ENCODE measurements at places on chromosomes 12 and 14.

DNA sequence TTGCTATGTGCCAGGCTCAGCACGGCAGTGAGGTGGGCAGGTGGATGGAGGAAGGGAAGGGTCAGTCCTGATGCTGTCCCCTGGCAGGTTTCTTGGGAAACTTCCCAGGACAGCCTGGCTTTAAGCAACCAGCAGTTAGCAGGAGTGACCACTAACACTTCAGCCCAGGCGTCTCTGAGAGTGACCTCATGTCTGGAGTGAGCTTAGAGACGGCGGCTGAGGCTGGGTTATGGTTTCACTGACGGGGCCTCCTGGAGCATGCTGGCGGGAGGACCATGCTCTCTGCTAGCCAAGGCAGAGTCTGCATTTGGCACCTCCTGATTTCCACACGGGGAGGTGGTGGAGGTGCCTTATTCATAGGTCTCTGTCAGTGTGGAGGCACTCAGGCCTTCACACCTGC is 2.5 kb downstream of the HHIPL1 start:
- no peak for DNase-seq

DNA sequence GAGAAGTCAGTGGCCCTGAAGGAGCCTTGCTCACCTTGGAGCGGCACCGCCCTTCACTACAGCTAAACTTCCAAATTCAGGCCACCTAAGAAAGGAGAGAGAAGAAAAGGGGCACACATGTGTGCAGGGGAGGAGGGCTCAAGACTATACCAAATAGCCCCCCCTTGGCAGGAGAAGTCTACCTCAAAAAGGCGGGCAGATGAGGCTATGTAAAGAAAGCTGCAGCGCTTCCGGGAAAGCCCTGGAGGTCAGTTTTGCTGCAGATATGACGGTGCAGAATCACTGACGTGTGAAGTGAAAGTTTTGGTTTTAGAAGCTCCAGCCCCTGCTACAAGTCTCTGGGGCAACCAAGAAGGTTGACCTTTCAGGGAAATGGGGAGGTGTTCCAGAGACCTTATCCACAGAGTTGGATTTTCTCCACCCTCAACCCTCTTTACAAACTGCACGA is 48.2 kb upstream of the PNMA1 start:
- no peak for DNase-seq

DNA sequence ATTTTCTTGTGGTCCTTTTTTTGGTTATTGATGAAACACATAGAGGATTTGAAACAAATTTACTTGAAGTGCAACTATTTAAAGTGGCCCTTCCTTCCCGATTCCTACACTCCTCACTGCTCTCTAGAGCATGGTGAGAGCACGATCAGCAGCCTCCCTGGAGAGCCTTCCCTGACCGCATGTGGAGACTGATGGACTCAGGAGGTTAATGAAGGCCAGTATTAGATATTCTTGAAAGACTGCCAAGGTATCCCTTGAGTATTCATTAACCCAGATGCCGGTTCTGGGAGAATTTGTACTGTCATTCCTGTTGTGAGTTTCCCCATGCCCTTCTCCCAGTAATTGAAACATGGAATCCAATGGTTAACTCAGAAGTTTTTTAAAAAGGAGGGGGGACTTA is 102.8 kb upstream of the FGD4 start:
- no peak for DNase-seq

GRCh38 chr14:71751264-71751663 is 181.0 kb upstream of the RGS6 start:
- no peak for DNase-seq

DNA sequence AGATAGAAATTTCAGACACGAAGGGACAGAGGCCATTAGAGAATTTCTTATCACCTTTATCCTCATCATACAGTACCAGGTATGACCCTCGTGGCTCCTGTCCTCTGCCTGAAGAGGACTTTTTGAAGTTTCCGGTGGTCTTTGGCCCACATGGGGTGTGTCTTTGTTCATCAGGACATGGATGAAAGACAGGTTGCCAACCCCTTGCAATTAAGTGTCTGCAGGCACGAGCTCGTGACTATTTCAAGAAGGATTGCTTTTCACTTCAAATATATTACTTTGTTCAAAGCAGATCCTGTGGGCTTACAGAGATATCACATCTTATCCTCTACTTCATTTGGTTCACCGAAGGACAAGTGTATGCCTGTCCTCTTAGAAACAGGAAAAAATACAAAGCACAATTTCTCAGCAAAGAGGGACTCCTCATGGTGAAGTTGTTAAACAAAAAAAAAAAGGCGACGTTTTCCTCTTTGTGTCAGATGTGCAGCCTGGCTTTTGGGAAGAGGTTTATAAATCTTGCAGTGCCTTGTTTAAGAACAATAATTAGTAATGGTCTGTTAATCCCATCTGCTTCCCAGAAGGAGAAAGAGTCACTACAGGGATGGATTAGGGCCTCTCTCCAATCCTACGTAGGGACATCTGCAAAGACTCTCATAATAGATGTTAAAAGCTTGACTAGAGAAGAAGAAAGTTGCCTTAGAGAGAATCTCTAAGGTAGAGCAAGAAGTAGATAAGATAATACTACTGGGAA is 13.5 kb upstream of the FAM234B start:
- DNase-seq: no peak

DNA sequence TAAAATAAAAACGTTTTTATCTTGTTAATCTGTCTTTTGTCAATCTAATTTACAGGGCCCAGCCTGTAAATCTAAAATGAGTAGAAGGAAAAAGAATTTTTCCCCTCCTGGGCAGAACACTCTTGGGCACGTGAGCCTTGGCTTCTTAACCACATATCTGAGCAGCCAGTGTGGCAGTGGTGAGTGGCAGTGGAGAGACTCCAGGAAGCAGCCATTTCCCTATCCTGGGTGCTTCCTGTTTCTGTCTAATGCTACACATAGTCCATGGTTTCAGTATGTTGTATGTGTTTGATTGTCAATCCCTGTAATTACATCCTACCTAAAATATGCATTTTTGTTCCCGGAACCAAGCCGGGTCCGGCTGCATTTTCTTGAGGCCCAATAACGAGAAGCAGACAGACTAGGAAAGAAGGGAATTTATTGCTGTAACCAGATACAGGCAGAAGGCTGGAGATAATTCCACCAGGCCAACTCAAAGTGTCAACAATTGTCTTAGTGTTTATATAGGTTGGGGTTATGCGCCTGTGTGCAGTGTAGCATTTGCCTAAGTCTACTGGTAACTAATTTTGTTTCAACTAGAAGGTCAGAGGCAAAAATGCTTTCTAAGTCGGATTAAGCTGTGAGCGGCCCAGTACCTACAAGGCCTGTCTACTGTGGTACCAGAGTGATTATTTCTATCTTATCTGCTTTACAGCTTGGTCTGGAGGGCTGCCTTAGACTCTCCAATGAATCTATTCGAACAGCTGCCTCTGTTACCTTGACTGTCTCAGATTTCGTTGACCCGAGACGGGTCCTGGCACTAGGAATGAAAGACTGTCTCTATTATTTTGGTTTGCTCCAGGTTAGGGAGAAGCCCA is 82.4 kb upstream of the RESF1 start:
- DNase-seq: peak; percentile 18

DNA sequence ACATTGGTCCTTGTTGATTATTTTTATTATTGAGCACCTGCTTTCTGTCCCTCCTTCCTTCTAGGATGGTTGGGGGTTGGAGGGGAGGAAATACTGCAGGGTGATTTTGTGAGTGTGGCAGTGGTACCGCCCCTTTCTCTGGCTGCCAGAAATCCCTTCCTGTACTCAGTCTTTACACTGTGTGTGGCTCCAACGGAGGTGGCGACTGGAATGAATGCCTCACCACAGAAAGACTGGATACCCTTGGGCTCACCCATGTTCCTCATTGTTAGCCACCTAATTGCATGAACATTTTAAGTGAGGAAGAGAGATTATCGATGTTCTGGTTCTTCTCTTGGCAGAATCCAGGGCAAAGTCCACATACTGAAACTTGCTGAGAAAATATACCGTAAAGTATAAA is 272.0 kb upstream of the E2F7 start:
- no peak for DNase-seq

GRCh38 chr12:131759176-131759575 is 48.3 kb downstream of the SFSWAP start:
- no peak for DNase-seq

DNA sequence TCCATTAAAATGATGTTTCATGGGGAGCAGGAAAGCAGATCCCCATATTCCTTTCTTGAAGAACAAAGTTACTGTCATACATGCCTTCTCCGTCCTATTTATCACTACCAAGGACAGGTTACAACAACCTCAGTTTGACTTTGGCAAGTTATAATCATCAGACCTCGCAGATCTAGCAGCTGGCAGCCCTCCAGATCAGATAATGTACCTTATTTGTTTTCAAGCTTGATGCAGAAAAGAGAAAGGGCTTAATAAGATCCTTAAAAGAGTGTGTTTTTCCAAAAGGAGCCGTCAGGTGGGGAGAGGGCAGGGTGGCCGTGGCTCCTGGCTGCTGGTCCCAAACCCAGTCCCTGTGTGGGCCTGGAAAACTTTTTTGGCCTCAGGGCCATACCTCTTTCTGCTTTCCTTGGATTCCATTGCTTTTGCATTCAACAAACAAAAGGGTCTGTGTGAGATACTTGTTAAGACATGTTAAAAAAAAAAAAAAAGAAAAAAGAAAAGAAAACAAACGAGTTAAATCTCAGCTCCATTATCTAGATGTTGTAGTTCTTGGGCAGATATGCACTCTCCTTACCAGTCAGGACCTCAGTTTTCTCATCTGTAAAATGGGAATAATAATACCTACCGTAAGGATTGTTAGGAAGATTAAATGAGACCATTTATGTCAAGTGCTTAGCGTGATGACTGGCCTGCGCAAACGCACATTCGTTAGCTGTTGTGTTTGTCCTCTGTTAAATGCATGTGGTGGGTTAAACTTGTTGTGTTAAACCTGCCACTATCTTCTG is 64.6 kb downstream of the B4GALNT3 start:
- no peak for DNase-seq

DNA sequence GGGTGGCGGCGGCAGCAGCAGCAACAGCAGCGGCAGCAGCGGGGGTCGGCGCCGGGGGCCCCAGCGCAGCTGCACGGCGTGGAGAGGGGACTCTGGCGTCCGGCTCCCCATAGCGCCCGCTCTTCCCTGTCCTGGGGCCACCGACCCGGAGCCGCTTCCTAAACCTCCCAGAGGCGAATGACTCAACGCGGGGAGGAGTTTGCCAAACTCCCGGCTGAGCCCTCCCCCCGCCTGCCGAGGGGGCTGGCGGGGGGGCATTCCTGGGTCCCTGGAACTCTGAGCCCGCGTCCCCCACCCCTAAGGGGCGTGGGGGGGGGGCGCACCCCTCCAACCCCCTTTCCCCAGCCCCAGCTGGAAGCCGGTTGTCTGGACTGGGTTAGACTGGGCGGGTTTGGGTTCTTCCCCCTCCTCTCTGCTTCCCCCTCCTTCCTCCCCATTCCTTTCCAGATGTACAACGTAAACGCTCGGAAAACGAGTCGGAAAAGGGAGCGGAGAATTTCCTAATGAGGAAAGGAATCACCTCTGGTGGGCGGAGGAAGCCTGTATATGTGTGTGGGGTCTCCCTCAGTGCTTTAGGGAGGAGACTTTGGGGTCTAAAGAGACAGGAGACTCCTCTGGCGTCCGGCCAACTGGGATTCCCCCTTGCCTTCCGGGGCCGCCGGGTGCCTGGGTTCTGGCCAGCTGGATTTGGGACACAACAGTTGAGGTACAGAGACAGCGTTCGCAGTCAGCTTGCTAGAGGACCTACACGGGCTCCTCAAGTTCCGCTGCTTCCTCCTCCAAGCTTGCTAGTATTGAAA is at the start of gene ITGA5:
TSS of gene ITGA5 (minus strand) at position 179 of the 800 bp plus-strand sequence. CDS start at position 111, 68 bp downstream.
- peak; percentile 85 for DNase-seq

DNA sequence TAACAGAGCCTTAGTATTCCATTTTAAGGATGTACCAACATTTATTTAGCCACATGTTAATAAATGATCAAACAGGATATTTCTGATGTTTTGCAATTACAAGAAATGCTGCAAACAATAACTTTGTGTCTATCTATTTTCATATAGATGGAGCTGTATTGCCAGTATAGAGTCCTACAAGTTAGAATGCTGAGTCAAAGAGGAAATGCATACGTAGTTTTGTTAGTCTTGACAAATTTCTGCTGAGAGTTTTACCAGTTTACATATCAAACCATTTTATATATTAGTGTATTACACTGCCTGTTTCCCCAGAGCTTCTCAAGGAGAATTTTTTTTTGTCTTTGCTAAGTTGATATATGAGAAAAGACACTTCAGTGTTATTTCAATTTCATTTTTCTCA is 541.7 kb downstream of the SLC16A7 start:
- DNase-seq: no peak

- no peak for DNase-seq
Observed at GRCh38 chr12:16849473-16849872, 243.5 kb upstream of the LMO3 start.

GRCh38 chr12:112908548-112908947 is 1.8 kb downstream of the OAS1 start:
- DNase-seq: no peak

DNA sequence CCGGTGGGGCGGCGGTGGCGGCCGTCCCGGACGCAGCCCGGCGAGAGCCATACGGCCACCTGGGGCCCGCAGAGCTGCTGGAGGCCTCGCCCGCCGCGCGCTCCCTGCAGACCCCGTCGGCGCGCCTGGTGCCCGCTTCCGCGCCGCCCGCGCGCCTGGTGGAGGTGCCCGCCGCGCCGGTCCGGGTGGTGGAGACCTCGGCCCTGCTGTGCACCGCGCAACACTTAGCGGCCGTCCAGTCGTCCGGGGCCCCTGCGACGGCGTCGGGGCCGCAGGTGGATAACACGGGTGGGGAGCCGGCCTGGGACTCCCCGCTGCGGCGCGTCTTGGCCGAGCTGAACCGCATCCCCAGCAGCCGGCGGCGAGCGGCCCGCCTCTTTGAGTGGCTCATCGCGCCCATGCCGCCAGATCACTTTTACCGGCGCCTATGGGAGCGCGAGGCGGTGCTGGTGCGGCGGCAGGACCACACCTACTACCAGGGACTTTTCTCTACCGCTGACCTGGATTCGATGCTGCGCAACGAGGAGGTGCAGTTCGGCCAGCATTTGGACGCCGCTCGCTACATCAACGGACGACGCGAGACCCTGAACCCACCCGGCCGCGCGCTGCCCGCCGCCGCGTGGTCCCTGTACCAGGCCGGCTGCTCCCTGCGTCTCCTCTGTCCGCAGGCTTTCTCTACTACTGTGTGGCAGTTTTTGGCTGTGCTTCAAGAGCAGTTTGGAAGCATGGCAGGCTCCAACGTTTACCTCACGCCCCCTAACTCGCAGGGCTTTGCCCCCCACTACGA is 716 bp downstream of the RIOX1 start:
- DNase-seq: peak; percentile 87

- DNase-seq: no peak
Observed at GRCh38 chr14:100571837-100572236, 15.4 kb downstream of the BEGAIN start.

DNA sequence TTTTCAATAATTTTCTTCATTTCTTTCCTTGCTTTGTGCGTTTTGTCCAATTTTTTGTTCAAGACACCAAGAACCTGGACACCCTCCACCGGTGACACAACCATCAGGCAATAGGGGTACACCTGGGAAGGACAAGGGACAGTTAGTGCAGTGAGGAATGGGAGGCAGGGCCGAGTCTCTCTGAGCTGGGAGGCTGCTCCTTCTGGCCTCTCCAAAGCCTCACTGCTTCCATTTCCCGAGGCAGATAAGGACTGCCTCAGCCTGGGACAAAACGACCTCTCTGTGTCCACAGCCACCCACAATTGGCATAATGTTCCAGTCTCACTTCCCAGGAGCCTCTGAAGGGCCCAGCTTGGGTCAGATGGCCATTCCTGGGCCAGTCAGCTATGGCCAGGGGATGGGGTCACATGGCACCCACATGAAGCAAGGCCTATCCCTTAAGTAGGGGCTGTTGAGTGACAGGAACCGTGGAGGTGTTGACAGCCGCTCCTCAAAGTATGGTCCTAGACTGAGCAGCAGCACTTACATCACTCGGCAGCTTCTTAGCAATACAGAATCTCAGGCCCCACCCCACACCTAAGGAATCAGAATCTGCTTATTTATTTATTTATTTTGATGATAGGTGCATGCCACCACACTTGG is 13.6 kb upstream of the MAPKAPK5 start:
- no peak for DNase-seq

Data from pancreas (tissue), 10 donors.